ENCODE measurements at places on chromosomes 4 and X.

GRCh38 chr4:166987026-166987425 is 247.3 kb downstream of the SPOCK3 start:
- no peak for DNase-seq

- peak; percentile 76 for DNase-seq
Observed at GRCh38 chr4:16196482-16197393, 29.5 kb downstream of the TAPT1 start.

- peak; percentile 25 for DNase-seq
Observed at GRCh38 chr4:129232589-129233337, 136.8 kb downstream of the C4orf33 start.

DNA sequence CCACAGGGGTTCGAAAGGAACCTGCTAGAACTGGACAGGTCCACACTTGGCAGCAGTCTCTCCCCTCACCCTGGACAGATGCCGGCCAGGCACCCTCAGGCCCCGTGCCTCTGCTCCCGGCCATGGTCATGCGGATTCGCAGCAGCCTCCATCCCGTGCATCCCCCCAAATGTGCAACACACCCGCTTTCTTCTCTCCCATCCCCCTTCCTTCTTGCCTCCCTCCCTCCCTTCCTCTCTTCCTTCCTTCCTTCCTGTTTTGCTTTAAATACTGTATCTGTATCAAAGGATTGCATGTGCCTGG is 35.0 kb upstream of the HMX1 start:
- DNase-seq, result no peak

DNA sequence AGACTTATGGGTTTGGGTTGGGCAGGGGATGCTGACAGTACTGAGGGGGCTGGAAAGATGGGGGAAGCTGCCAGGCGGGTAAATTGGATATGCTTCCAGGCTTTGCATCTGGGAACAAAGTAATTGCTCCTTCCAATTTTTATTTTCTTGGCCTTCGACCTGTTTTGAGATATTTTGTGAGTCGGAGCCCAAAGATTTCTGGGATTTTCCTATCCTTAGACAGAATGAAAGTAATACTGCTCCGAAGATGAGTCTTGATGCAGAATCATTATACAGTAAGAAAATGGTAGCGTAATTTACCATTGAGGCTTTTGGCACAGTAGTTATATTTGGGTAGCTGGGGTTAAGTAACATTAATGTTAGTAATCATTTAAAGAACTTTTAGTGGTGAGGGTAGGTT is 1.4 kb downstream of the SMARCA5 start:
- no peak for DNase-seq

- no peak for DNase-seq
Observed at GRCh38 chrX:154057791-154058190, 38.1 kb upstream of the IRAK1 start.
